ENCODE measurements at places on chromosomes 7 and 10.

- DNase-seq = no peak
Observed at GRCh38 chr10:49347827-49348226, 48.1 kb downstream of the DRGX start.

DNA sequence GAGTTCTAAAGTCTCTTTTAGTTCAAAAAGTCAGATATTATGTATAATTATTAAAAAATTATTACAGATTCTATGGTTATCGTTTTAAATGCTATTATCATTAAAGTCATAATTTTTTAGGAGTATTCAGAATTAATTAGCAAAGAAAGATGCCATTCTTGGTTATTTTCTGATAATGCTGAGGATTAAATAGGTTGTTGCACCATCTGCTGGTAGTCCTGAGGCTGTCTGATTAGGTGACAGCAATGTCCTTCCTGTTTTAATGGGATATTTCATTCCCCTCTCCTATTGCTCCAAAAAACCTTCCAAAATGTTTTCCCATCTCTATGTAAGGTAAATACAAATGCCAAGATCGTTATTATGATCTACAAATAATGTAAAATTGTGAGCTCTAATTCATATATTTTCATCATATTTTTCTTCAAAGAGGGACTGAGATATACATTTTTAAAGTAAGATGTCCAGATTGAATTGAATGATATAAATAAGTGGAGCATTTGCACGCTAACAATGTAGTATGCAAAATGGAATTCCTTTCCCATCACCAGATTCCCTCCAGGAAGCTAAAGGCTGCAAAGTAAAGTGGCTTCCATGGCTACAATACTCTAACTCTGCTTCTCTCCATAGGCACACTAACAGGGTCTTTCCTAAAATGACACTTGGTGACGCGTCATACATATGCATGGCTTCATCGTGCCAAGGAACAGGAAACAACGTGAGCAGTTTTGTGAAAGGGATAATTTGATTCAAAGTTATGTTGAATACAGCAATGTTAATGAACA, 58.8 kb upstream of the AKR1E2 start:
- DNase-seq = no peak

DNA sequence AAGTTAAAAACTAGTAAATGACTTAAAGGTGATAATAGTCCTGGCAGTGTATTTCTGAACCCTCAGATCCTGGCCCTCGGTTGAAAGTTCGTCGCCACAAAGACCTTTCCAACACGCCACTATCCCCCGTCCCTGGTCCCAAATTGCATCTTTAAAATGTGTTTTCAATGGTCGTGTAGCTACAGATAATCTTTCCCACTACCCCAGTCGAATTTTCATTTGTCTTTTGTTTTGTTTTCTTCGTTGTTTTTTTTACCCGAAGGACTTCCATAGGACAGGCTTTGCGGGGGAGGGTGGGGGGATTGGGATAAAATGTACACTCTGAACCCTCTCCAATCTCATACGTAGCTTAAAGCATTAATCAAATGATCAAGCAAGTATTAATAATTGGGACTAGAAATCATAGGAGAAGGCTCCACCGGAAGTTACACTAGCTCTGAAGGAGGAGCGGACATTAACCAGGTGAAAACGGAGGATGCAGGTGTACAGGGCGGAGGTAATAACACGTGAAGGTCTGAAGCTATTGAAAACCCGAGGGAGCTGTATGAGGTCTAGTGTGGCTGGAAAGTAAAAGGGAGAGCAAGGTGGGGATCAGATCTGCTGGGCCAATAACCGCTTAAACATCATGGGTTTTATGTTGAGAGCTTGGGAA, 32.8 kb upstream of the PHF14 start:
- DNase-seq = peak; percentile 7

- no peak for DNase-seq
Observed at GRCh38 chr10:79981450-79982361, 32.8 kb upstream of the SFTPD start.

DNA sequence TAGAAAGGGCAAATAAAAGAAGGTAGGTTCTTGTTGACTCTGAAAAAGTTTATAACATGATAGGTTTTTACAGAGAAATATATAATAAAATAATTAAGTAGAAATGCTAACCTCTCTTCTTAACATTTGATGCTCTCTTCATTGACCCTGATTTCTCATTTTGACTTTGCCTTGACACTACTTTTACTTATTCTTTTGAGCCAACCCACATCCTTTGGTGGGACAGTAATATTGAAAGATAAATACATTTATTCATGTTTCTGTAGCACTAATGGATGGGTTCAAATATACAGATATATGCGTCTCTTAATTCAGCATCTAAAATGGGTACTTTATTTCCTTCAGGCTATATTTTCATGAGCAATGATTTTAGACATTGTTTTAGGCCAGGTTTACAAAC, 34.4 kb downstream of the DDC start:
- DNase-seq = no peak

- DNase-seq = no peak
Observed at GRCh38 chr10:58140054-58140453, 127.6 kb downstream of the IPMK start.

Data from immature natural killer cell (primary cell).